ENCODE measurements at places on chromosomes 2 and 18.

- DNase-seq: no peak
Measured at GRCh38 chr2:106219813-106220212, 25.7 kb upstream of the UXS1 start.

DNA sequence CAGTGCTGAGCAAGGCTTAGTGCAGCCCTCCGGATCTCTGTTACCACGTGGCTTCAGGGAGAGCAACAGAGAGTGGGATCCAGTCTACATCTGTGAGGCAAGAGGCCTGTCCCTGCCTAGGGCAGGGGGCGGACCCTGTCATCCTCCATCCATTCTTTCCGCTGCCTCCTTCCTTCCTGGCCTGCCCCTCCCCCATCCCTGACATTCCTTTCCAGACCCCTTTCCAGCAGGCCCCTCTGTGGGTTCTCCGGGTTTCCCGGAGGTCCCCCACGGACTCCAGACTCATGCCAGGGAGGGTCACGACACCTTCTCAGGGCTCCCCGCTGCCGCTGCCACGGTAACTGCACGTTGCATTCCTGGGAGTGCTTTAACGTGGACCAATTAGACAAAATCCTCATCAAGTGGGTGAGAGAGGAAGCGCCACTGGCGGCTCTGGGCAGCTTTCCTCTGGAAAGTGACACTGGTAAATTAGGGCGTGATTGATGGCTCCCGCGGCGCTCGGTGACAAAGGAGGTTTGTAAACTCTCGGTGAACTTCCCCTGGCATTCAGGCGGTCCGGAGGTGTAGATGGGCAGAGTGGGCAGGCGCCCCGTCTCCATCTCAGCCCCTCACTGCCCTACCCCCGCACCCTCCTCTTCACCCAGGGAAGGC lies 11.4 kb downstream of the ATOH8 start:
- DNase-seq: no peak

DNA sequence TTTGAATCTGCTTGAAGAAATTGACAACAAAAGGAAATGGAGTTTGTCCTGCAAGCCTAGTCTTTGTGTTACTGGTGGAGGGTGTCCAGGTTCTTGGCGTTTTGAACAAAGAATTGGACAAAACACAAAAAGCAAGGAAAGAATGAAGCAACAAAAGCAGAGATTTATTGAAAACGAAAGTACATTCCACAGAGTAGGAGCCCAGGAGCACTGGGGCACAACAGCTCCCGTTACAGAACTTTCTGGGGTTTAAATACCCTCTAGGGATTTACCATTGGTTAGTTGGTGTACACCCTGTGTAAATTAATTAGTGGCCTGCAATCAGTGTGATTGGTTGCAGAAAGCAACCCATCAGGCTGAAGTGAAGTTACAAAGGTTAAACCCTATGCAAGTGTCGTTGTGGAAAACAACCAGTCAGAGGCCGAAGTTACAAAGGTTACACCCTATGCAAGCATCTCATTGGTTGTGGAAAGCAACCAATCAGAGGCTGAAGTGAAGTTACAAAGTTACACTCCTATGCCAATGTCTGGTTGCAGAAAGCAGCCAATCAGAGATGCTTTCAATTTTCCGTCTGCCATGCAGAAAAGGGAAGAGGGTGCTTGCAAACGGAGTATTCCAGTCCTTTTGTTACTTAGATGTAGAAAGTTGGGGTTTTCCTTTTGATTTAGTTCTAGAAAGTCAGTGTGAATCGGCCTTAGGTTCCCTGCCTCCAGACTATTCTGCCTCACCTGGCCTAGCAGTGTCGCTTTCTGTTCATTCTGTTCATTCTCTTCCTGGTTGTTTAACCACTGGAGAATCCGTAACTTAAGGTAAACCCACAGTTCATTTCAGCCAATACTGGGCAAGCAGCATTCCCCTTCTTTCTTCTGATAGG lies 47.6 kb upstream of the PTH2R start:
- peak; percentile 8 for DNase-seq

DNA sequence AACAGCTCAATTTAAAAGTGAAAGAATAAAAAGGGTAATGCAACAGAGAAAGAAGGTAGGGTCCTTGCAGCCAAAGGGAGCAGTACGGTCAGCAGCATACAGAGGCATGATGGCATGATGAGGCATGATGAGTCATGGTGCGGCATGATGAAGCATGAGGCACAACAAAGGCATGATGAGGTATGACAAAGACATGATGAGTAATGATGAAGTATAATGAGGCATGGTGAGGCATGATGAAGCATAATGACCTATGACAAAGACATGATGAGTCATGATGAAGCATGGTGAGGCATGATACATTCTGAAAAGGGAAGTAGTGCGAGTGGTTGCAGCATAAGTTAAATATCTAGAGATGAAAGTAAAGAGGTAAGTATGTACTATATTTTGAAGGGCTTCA lies 673.2 kb downstream of the TMEM182 start:
- no peak for DNase-seq

Data from hippocampal formation (tissue), 2 donors.